Cardiac septum (tissue), 1 donor: ENCODE measurements at places on chromosomes 3 and 15. TPM values are rescaled to one million over a fixed set of nuclear protein-coding genes. Genes with fewer than 3 reads are reported as not detected.

Gene LRRN1
- total RNA-seq = 0.59 TPM

GRCh38 chr3:117748131-117748530 lies 1038.6 kb downstream of the TUSC7 start:
- no peak for DNase-seq

- no peak for DNase-seq
Observed at GRCh38 chr3:27340534-27340933, 28.6 kb downstream of the NEK10 start.

GRCh38 chr3:102979682-102980354 lies 545.0 kb downstream of the ZPLD1 start:
- DNase-seq = peak; percentile 86

DNA sequence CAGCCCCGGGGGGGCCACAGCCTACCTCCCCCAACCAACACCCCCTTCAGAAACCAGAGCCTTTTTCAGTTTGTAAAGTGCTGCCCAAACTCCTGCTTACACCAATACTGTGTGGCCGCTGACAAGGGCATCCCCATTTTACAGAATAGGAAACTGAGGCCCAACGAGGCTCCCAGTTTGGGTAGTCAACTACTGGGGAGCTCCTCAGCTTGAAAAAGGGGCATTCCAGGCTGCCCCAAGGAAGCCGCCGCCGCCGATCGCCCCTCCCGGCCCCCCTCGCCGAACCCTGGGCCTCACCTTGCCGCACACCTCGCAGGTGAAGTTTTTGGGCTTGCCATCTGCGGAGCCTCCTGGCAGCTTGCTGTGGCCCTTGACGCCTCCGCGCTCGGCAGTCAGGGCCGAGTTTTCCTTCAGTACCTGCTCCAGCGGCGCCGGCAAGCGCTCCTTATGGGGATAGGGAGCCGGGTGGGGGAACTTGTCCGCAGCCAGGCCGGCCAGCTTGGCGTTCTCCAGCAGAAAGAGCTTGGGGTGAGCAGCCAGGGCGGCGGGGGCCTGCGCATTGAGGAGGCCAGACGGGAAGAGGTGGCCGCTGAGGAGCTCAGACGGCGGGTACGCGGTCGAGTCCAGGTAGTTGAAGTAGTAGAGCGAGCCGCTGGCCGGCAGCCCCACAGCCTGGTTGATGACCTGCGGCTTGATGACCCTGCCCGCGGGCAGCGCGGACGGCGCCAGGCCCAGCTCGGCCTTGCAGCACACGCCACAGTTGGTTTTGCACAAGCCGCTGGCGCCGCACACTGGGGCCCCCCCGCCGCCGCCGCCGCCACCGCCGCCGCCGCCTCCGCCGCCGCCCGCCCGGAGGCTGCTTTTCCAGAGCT lies 1.4 kb downstream of the FEZF2 start:
- no peak for DNase-seq

DNA sequence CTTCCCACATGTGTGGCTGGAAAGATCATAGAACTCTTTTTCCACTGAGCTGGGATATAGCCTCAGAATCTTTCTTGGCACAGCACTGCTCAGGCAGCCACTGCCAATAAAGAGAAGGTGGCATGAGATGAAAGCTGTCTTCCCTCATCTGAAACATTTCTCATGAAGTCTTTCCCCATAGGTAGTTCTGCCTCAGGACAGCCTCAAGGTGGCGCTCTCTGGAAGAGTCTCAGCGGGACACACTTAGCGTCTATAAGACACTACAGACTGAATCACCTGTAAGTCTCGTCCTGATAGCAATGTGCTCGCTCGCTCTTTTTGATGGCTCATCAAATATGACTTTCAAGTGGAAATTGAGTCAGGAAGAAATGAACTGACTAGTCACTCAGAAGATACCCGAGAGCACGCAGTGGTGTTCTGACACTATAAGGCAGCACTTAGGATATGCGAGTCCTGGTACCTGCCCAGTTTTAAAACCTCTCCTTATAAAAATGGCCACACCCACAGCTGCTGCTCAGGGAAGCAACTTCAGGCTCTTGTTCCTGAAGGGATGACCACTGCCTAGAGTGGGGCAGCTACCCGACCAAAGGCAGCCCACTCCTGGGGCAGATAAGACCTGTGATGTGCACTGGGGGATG lies 269.5 kb downstream of the SUCLG2 start:
- no peak for DNase-seq

GRCh38 chr15:67185621-67186225 lies 68.7 kb downstream of the AAGAB start:
- peak; percentile 43 for DNase-seq

GRCh38 chr15:48317221-48317620 lies 14.0 kb upstream of the DUT start:
- DNase-seq = no peak

- no peak for DNase-seq
Observed at GRCh38 chr15:74505837-74506514, 35.0 kb upstream of the ARID3B start.

Gene MYZAP
- total RNA-seq = 658 TPM

DNA sequence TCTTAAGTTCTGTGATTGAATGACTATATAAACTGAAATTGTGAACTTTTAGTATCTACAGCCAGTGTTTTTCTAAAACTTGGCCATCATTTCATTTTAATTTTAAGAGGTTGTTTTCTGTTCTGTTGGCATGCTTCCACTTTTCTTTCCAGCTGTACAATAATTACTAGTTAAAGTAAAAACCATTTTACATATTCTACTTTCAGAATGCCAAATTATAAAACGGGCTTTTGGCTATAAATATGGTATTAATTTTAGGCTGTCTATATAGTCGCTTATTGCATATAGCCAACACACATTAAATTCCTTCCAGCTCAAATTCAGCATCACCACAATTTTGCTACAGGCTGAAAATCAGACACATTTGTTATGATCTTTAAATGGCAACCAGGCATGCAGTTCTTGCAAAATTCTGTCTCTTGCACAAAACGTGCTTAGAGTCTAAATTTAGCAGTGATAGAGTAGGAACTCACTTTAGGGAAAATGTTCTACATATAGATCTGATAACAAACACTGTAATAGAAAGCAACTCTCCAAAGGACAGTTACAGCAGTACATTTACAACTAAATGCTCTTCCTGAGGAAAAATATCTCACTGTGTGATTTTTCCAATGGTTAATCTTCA lies 81.1 kb downstream of the BTD start:
- no peak for DNase-seq

DNA sequence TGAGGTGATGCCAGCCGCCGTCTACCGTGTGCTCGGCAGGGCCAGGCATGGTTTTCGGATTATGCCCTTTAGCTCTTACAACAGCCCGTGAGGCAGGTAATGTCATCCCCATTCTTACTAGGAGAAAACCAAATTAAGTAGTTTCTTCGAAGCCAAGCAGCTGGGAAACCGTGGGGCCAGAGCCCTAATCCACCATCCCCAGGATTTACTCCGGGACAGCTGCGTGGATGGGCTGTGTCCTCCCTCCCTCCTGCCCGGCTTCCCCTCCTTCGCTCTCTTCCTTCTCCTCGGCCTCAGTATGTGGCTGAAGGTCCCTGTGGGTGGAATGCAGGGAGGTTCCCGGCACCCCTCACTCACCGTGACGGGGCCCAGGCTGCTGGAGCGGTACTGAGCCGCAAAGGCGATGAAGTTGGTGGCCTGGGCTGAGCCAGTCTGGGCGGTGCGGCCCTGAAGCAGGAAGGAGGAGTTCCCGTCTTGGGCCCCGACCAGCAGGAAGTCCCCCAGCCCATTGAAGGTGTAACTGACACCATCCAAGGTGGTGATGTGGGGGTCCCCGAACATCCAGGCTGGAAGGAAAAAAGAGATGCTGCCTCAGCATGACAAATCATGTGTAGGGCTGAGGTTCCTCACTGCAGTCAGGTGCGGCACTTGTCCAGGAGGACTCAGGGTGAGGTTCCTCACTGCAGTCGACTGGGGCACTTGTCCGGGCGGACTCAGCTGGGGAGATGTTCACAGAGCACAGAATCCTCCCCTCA lies 42.5 kb downstream of the MUC20 start:
- DNase-seq = peak; percentile 64

DNA sequence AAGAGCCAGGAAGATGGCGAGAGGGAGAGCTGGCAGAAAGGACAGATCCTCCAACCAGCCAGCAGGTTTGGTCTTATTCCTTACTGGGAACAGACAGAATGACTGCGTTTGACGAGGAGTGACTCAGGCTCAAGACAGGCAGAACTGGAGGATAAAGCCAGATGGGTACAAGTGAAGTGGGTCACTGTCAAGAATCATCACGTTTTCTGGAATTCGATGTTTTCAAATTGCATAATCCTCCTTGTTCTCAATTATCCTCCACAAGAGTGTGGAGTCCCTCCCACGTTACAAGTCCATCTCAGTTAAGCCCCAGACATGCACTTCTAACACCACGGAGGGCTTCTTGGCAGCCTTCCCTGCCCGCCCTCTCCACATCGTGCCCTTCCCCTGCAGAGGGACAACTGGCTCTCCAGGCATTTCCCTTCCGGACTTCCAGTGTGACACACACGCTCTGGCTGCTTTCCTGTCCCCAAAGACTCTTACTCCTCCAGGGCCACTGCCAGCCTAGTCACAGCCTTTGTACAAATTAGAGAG lies 183.1 kb downstream of the CHST2 start:
- peak; percentile 82 for DNase-seq
